ENCODE measurements at places on chromosomes 1 and 21. TPM values are rescaled to one million over a fixed set of nuclear protein-coding genes. Genes with fewer than 3 reads are reported as not detected.

PADI3 gene
- not detected for total RNA-seq

ATP6V1G3 gene
- total RNA-seq, result not detected

SH2D1B gene
- total RNA-seq, result 1.1 TPM

SERINC2 gene
- total RNA-seq, result 36.7 TPM

S100A2 gene
- 11.9 TPM for total RNA-seq

NDUFS2 gene
- 77.5 TPM for total RNA-seq

FMN2 gene
- total RNA-seq, result 0.76 TPM

SERPINC1 gene
- total RNA-seq, result not detected
